Glomerular endothelial cell (primary cell): ENCODE measurements at places on chromosomes 4 and X. TPM values are rescaled to one million over a fixed set of nuclear protein-coding genes. Genes with fewer than 3 reads are reported as not detected.
A peak's percentile ranks its signal among the peaks of the same experiment; 100 is the strongest.

Gene MAGEB1
- total RNA-seq = not detected in 2 replicates

Gene BRS3
- not detected in 2 replicates for total RNA-seq

Gene HMX1
- not detected in 2 replicates for total RNA-seq

Gene CT83
- total RNA-seq = not detected in 2 replicates

DNA sequence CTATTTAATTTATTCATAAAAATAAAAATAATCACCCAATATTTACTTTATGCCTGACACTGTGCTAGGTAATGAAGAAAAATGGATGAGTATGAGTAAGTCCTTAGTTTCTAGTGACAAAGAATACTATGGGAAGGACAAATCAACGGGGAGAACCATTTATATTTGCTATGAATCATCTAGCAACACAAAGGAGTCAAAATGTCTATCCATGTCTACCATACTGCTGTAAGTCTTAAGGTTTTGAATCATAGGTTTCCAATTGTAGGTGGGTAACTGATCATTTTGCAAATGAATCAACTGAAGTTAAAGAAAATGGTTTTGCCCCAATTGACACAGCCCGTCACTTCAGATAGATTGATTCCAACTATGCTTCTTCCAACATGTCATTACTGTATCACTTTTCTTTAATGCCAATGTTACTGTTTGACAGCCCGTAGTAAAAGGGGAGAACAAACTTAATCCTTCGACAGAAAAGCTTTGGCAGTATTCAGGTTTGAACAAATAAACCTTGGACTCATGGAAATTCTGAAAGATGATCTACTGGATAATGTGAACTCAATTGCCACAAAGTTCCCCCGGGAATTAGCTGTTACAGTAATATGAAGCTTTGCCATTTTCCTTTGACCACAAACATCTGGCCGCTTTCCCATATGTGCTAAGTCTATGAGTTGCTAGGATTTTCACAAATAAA is 3.2 kb downstream of the TDO2 start:
- DNase-seq = no peak

DNA sequence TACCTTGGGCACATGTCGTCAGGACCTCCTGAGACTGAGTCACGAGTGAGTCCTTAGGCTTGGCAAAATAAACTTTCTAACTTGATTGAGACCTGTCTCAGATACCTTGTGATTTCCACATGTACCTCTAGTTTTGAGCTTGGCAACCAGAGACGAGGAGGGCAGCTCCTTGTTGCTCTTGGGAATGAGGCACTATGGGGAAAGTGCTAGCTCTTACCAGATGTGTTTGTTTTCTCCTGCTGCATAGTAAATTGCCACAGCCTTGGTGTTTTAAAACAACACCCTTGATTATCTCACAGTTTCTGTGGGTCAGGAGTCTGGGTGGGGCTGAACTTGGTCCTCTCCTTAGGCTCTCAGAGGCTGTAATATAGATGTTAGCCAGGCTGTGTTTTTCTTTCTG is 59.1 kb upstream of the MAML3 start:
- no peak for DNase-seq

DNA sequence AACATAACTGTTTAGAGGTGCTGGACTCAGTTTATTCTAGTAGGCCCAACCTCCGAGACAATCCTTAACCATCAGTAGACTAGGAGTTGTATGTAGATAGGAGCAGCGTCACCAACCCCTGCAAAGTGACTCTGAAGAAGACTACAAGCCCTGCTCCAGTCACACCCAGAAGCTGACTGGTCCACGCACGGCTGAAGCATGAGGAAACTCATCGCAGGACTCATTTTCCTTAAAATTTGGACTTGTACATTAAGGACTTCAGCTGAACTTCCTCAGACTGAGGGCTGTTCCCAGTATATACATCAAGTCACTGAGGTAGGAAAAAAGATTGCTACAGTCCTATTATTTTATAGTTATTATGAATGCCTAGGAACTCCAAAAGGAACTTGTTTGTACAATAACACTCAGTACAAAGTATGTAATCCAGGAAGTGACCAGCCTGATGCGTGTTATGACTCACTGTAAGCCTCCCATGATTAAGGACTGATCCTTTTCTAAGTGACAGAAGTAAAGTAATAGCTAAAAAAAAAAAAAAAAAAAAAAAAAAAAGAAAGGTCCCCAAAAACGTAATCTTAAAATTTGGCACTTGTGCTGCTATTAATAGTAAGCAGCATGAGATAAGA is 41.6 kb upstream of the UGT2B7 start:
- peak; percentile 71 for DNase-seq

- DNase-seq = no peak
Observed at GRCh38 chrX:78042601-78043000, 61.4 kb upstream of the PGK1 start.

DNA sequence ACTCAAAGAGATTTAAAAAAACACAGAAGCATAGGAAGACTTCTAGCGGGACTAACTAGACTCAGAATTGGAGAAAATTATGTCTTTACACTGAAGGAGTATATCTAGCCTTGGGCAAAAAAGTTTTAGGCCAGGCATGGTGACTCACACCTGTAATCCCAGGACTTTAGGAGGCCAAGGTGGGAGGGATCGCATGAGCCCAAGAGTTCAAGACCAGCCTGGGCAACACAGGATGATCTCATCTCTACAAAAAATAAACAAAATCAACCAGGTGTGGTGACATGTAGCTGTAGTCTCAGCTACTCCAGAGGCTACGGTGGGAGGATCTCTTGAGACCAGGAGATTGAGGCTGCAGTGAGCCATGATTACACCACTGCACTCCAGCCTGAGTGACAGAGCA is 99.5 kb downstream of the NEUROG2 start:
- no peak for DNase-seq

GRCh38 chrX:34917146-34917545 is 25.4 kb upstream of the FAM47B start:
- no peak for DNase-seq

- DNase-seq = no peak
Observed at GRCh38 chr4:137266511-137266910, 265.8 kb downstream of the PCDH18 start.

DNA sequence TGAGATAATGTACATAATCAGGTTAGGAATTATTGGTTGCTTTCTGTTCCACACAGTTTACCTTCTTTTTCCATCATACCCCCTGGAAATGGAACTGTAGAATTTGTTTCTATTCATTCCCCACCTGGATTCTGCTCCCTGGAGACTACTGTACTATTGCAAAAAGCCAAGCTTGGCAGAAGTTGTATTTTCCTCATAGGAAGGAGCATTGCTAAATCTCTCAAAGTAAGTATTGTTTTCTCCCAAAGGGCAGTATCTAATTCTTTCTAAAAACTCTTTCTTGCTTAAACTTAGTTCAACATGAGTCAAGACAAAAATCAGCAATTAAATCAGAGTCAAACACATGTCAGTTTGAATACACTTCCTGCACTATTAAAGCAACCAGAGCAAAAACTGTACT is 136.2 kb downstream of the CDS1 start:
- no peak for DNase-seq

- DNase-seq = no peak
Observed at GRCh38 chrX:1928805-1929204, 313.9 kb downstream of the ASMT start.

GRCh38 chr4:5361968-5362367 is 310.7 kb downstream of the STK32B start:
- DNase-seq = no peak

DNA sequence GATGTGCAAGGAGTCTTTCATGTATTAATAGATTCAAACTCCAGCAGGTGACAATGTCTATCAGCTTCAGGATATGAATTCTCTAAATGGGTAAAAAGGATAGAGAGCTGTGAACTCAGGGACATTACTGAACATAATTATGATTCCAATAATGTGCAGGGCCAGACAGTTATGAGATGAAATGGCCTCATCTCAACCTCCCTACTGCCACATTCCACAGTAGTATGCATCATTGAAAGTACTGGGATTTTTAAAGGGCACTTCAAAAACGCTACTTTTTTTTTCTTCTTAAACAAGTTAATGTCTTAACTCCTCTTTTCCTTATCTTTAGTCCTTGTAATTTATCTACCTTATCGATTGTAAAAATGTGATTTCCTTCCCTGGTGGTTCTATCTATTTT is 202.0 kb downstream of the APBB2 start:
- no peak for DNase-seq

DNA sequence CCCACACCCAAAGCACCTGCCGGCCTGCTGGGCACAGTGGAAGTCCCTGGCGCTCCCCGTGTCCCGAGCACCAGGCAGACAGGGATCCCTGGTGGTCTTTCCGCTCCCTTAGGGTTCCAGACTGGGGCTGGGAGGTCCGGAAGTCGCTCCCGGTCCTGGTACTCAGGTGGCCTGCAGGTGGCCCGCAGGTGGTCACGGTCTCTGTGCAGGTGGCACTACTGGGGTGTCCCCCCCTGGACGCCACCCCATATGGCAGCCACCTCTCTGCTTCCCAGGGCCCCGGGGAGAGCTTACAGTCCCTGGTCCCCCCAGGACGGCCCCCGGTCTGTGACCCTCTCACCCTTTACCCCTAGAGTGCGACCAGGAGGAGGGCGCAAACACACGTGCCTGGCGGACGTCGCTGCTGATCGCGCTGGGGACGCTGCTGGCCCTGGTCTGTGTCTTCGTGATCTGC is 13.6 kb downstream of the SLC25A6 start:
- DNase-seq = no peak

DNA sequence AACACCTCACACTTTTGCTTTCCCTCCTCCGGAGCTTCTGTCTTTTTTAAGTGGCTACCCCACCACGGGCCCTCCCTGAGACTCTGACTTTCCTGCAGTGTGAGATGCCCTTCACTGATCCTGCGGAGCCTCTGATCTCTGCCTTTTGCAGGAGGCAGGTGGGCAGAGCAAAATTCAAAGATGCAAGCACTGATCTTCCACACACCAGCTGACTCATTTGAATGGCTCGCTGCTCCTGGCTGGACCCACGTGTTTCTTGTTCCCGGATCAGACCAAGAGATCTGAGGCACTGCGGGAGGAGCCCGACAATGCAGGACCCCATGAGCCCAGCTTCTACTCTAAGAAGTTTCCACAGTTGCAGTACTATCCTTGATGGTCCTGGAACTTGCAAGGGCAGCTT is 1607.9 kb upstream of the TENM3 start:
- no peak for DNase-seq

- DNase-seq = no peak
Observed at GRCh38 chr4:122822466-122822865, 4.2 kb upstream of the FGF2 start.

GRCh38 chr4:112199041-112199440 is 32.5 kb upstream of the AP1AR start:
- no peak for DNase-seq

DNA sequence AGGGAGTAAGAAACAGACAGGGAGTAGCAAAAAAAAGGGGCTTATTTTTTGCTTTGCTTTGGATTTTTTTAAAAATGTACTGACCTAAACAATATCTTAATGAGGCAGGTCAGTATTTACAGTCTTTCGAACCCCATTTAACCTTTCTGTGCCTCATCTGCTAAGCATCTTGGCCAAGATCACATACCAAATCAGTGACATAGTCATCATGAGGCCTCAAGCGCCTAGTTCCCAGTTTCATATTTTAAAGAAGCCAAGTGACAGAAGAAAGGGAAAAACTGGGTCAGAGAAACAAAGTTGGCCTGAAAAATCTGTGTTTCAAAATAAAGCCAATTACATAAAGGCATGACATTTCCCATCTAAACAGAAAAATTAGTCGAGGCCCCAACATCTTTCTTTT is 94.6 kb upstream of the WDR44 start:
- DNase-seq = no peak

DNA sequence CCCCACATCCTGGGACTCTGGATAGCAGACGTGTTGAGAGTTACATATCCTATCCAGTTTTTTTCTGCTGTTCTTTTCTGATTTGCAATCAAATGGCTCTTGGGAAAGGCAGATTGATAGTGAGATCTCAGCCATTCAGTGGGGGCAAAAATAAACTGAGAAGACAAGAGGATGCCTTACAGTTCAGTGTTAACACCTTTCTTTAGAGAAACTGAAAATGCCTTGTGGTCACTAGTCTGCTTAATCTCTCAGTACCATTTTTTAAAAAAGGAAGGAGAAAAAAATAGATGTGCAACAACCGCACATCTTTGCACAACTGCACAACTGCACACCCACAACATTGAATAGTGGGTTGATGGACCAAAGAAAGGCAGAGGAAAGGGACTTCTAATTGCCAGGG is 109.3 kb downstream of the ARHGEF9 start:
- no peak for DNase-seq

- no peak for DNase-seq
Observed at GRCh38 chrX:126170720-126171119, 4.6 kb upstream of the DCAF12L2 start.

DNA sequence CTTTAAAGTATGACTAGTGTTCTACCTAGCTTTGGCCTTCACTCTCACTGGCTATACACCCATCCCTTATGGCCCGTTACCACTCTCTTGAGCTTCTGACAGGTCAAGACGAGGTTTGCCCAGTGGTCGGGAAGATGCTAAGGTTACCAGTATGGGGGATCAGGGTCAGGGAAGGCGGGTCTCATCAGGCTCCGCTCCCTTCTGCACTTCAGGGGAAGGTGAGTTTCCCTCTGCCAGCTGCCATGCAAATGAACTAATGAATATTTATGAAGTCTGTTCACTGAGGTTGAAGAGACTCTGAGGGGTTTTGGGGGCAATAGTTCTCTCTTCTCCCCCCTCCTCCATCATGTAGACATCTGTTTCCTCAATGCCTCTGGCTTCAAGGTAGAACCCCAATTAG is 6.6 kb downstream of the EFNB1 start:
- no peak for DNase-seq

GRCh38 chr4:95957054-95957453 is 117.2 kb downstream of the PDHA2 start:
- no peak for DNase-seq

GRCh38 chrX:14777525-14777924 is 95.3 kb downstream of the FANCB start:
- no peak for DNase-seq

DNA sequence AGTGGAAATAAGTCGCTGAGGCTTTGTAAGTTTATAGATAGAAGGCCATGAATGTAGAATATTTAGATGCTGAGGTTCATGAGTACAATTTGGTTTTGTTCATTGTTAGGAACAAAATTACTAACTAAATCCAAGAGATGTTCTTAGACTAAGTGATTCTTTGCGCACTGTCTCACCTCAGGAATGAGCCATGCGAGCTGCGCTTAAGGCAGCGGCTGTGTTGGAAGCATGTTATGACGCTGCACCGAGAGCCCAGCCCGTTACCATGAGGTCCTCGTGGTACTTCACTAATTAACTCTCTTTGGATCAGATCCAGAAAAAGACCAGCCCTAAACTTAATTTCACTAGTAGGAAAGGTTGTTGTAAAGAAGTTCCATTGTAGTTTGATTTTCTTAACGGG is 166.2 kb downstream of the RAPGEF2 start:
- DNase-seq = no peak
